ENCODE measurements at places on chromosomes 1 and 21. TPM values are rescaled to one million over a fixed set of nuclear protein-coding genes. Genes with fewer than 3 reads are reported as not detected.

LIPI gene
- not detected for total RNA-seq

CD2 gene
- 1.4 TPM for total RNA-seq

ERICH3 gene
- total RNA-seq: 10.9 TPM

SLC45A3 gene
- total RNA-seq: 7.6 TPM

XCL1 gene
- total RNA-seq: not detected

DIRAS3 gene
- total RNA-seq: 44.4 TPM

TBX15 gene
- 0.22 TPM for total RNA-seq

ALX3 gene
- total RNA-seq: 0.12 TPM

KLF17 gene
- not detected for total RNA-seq

TEX38 gene
- not detected for total RNA-seq

MATN1 gene
- 0.51 TPM for total RNA-seq

GSTM2 gene
- 227 TPM for total RNA-seq

Data from ovary (tissue), 10 donors.